Right lobe of liver (tissue), 6 donors: ENCODE measurements at places on chromosomes 13 and 19. TPM values are rescaled to one million over a fixed set of nuclear protein-coding genes. Genes with fewer than 3 reads are reported as not detected.

ZNF845 gene
- total RNA-seq = 1.3 TPM

- H3K27ac ChIP-seq = no peak overlapping the region
- no peaks in the 10 kb centered on the region for H3K27me3 ChIP-seq
- no peak overlapping the region for H3K4me3 ChIP-seq
- no peaks in the 10 kb centered on the region for H3K4me1 ChIP-seq
- H3K36me3 ChIP-seq = no peaks in the 10 kb centered on the region
Measured at GRCh38 chr13:47206111-47206510, 309.3 kb upstream of the HTR2A start.

DNA sequence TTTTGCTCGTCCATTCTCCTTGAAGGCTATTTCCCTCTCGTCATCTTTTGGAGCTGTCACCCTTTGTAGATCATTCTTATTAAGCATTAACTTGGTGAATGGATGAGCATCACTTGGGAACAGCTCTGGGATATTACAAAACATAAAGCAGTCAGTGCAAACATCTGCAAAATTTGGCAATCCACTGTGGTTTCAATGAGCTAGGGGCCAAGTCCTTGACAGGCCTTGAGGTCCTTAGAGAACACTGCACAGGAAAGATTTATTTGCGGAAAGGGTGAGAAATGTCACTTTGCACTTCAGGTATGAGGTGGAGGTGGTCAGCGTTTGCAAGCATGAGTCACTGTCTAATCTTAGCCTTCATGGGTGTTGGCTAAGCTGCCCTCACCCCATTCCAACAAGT lies 239.7 kb upstream of the MAB21L1 start:
- no peaks in the 10 kb centered on the region for H3K4me1 ChIP-seq
- H3K27me3 ChIP-seq = no peaks in the 10 kb centered on the region
- H3K36me3 ChIP-seq = no peaks in the 10 kb centered on the region
- DNase-seq = no peak

- no peak overlapping the region for H3K4me3 ChIP-seq
- H3K36me3 ChIP-seq = no peaks in the 10 kb centered on the region
- no peak overlapping the region for H3K27ac ChIP-seq
- no peaks in the 10 kb centered on the region for H3K4me1 ChIP-seq
- no peak for DNase-seq
Measured at GRCh38 chr13:90746230-90746629, 601.3 kb upstream of the MIR17HG start.

DNA sequence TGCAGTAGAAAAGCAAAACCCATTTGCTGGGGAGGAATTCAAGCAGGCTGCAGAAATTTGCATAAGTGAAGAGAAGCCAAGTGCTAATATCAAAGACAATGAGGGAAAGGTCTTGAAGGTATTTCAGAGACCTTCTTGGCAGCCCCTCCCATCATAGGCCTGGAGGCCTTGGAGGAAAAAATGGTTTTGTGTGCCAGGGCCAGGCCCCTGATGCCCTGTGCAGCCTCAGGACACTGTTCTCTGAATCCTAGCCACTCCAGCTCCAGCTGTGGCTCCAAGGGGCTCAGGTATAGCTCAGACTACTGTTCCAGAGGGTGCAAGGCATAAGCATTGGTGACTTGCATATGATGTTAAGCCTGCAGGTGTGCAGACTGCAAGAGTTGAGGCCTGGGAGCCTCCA lies 463.2 kb upstream of the ATXN8OS start:
- no peak overlapping the region for H3K27ac ChIP-seq
- no peaks in the 10 kb centered on the region for H3K27me3 ChIP-seq
- H3K4me1 ChIP-seq = no peaks in the 10 kb centered on the region

DNA sequence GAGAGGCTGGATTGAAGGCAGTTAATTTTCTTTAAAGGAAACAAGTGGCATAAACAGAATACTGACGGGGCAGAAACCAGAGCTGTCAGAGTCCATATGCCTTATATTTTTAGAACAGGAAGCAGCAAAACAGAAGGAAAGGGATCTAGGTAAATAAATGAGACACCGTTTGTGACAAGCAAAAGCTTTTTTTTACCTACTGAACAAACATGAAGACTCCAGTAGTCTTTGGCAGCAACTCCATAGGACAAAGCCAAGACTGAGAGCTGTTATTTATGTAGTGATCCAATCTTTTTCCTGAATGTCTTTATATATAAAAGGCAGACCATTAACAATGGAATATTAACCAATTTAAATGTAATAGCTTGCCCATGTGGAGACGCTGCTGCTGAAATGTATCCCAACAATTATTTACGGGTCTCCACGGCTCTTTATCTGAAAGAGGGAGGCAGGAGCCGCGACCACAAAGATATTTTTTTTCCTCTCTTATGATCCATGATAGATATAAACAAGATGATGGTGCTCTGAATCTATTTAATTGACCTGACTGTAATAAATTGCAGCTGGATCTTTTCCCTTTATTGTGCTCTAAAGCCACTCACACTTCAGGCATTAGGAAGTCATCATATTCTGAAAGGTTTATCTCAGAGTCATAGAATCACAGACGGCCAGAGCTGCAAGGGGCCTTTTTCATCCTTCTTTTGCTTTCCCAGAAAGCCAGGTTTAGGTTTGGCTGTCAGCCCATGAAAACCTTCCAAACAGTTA lies 687.8 kb downstream of the EFNB2 start:
- no peaks in the 10 kb centered on the region for H3K4me1 ChIP-seq
- no peaks in the 10 kb centered on the region for H3K27me3 ChIP-seq
- H3K36me3 ChIP-seq = no peaks in the 10 kb centered on the region
- DNase-seq = no peak

DNA sequence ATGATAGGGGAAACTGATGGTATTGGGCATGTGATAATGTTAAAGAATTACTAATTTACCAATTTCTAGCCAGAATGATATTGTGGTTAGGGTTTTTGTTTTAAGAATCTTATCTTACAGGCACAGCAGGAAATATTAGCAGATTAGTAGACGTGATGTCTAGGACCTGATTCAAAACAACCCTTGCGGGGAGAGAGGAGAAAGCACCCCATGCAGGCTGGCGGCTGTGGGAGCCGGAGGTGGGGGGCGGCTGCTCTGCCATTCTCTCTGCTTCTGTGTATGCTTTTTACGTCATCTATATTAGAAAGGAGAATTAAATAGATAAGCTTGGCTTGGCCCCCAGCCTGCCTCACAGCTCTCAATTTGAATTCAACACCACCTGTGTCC lies 41.5 kb downstream of the MLLT1 start:
- no peak for DNase-seq
- H3K4me1 ChIP-seq = no peaks in the 10 kb centered on the region
- no peaks in the 10 kb centered on the region for H3K27me3 ChIP-seq

KLK13 gene
- not detected for total RNA-seq

DNA sequence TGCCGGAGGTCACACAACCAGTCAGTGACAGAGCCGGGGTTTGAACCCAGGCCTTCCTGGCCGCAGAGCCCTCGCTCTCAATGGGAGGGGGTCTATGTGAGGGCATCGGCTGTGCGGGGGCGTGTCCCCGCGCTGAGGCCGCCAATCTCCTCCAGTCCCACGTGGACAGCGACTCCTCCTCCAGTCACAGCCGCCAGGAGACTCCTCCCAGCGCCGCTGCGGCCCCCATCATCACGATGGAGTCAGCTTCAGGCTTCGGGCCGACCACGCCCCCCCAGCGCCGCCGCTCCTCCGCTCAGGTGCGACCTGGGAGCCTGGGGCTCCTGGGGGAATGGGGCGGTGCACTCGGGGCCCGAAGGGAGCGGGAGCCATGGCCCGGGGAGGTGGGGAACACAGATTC lies 6.0 kb downstream of the SPRED3 start:
- H3K36me3 ChIP-seq = no peaks in the 10 kb centered on the region
- no peak for DNase-seq
- no peaks in the 10 kb centered on the region for H3K4me1 ChIP-seq
- H3K27ac ChIP-seq = no peak overlapping the region
- no peaks in the 10 kb centered on the region for H3K27me3 ChIP-seq

SSC5D gene
- total RNA-seq = 0.35 TPM
